G401 (cell line): ENCODE measurements at places on chromosomes 7 and 10. TPM values are rescaled to one million over a fixed set of nuclear protein-coding genes. Genes with fewer than 3 reads are reported as not detected.

DNA sequence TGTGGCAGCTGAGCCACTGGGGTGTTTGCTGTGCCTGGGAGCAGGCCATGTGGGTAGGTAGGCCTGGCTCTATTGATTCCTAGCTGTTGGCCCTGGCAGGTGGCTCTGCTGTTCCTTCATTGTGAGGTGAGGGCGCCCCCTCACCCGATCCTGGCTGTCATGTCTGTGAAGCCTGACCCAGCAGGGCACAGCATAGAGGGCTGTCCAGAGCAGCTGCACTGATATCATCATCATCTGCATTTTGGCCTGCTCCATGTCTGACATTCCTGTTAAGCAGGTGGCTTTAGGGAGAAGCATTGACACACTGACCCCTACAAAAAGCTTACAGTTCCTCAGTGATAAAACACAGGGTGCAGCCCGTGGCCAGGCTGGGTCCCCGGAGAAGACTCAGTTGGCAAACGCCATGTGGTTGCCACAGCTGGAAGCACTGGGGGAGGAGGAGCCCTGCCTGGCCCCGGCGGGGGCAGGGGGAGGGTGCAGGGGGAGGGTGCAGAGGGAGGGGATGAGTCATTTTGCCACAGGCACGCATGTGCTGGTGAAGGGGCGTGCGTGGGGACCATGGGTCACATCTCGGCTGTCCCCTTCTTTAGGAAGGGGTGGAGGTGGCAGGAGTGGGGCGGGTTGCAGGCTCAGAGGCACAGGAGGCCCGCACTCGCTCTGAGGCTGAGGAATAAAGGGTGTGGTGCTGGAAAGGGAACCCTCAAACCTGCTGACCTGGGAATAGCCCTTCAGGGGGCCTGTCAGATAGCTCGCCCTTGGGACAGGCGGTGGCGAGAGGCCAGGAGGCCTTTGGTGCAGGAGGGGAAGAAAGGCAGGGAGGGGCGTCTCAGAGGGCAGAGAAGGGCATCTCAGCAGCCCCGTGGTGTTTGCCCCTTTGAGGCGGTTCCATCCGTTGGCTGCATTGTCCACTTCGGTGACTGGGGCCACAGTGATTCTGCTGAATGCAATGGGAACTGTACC, 31.6 kb downstream of the IKZF1 start:
- no peak for DNase-seq

DNA sequence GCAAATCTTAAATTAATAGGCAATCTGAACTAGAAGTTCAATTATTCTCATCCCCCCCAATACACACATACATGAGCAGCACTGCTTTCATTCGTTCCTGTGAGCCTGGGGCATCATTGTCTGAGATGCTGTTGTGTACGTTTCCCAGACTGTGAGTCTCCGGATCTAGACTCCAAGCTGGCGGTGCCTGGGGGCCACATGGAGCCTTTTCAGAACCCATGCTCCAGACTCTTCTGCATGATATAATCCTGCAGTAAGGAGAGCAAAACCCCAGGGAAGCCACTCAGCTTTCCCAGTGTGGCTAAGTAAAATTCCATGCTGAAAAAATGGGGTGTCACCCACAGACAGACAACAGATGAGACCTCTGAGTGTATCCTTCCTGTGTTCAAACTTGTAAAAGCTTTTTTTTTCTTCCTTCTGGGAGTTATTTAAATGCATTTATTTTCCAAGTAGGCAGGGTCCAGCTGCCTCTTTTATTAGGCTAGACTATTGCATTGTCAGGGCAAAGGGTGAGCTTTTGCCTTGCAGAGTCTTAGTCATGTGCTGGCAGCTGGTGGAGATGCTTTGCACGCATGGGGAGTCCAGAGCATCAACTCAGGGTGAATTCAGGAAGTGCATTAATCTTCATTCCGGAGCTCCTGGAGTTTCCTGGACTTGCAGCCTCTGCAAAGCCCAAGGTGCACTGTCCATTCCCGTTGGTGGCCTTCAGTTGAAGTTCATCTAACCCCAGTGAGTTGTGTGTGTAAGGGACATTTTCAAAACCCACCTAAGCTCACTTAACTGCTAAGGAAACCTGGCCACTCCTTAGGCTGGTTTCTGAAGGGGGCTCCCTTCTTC, 185.7 kb upstream of the ADO start:
- DNase-seq: no peak

GRCh38 chr7:133662276-133662675, 409.4 kb downstream of the EXOC4 start:
- DNase-seq: no peak

DNA sequence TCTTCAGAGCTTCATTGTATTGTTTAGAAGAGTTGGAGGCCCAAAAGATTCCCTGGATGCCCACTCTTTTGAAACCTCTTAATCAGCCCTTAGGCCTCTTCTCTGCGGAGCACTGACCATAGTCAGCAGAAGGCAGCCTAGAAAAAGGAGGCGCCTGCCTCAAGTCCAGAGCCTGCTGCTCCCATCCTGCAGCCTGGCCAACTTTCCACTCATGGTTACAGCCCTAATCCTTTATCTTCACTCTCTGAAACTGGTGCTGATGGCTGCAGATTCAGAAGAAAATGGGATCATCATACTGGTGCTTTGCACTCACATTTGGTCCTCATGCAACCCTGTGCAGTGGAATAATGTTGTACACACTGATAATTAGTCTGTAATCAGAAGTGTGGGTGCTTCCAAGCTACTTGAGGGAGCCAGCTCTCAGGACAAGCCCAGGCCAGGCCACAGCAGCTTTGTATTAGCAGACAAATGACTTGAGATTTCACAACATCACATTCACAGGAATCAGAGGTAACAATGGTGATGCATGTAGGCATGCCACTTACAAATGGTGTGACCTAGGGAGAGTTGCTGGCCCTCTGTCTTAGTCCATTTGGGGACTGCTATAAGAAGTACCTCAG, 272.9 kb downstream of the GALNT17 start:
- peak; percentile 66 for DNase-seq

GRCh38 chr10:598415-599170, 90.9 kb downstream of the DIP2C start:
- no peak for DNase-seq

GRCh38 chr7:26185131-26185843, 15.3 kb downstream of the HNRNPA2B1 start:
- DNase-seq: peak; percentile 44

- no peak for DNase-seq
These were observed 10.1 kb downstream of the LGI1 start for GRCh38 chr10:93767724-93768399.

DNA sequence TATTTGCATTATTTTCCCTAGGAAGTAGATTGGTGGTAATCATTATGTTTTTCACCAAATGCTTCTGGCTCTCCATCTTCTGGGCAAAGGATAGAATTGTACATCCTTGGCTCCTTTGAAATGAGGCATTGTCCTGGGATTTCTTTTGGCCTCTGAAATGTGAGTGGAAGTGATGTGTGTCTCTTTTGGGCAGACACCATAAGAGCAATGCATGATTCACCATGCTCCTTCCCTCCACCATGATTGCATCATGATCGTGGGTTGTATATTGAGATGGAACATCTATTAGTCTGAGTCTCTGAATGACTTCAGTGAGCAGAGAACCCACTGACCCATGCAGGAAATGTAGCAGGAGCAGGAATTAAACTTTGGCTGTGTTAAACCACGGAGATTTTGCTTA, 49.2 kb downstream of the ADRA2A start:
- DNase-seq: no peak

DNA sequence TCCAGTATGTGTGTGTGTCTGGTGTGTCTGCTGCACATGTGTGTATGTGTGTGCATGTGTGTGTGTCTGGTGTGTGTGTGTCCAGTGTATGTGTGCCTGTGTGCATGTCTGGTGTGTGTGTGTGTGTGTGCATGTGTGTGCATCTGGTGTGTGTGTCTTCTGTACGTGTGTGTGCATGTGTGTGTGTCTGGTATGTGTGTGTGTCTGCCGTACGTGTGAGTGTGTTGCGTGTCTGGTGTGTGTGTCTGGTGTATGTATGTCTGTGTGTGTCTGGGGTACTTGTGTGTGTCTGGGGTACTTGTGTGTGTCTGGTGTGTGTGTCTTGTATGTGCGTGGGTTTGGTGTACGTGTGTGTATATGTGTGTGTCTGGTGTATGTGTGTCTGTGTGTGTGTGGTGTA, 289.1 kb upstream of the SHH start:
- no peak for DNase-seq

DNA sequence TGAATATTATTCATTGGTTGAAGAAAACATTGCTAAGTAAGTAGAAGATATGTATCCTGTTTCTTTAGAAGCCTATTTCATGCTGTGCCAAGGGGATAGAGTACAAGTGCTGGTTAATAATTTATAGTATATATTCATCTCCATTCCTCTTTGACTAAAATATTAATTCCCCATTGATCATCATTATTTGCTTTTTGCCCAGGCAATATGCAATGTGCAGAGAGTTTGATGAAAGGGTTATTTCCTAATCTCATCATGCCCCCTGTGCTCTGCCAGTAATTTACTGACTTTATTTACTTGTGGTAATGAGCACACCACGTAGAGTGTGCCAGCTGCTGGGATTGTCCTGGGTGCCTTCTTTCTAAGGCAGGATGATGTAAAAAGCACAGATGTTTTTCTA, 180.9 kb downstream of the REEP3 start:
- DNase-seq: no peak

- peak; percentile 68 for DNase-seq
These were observed 570 bp upstream of the PRTFDC1 start for GRCh38 chr10:24952707-24953645.

- peak; percentile 52 for DNase-seq
These were observed 565 bp downstream of the STRIP2 start for GRCh38 chr7:129434675-129435318.

Gene HTR5A
- not detected in 2 replicates for total RNA-seq

Gene CALN1
- total RNA-seq: not detected in 2 replicates

Gene SPDYE8
- total RNA-seq: not detected in 2 replicates

Gene PDCD4
- 10.8 and 43.0 TPM in 2 replicates for total RNA-seq

Gene GIMAP8
- total RNA-seq: not detected in 2 replicates

Gene UCMA
- total RNA-seq: not detected in 2 replicates

Gene GPC2
- total RNA-seq: 8.8 and 9.0 TPM in 2 replicates

Gene SRRM3
- total RNA-seq: 5.8 and 8.5 TPM in 2 replicates

Gene PLAU
- total RNA-seq: 124 and 143 TPM in 2 replicates

Gene CDK6
- total RNA-seq: 9.2 and 25.2 TPM in 2 replicates

Gene PRKCQ
- 0.27 and 0.55 TPM in 2 replicates for total RNA-seq
